ENCODE measurements at places on chromosomes 2 and 18.

GRCh38 chr2:95029898-95030341 lies 4.4 kb downstream of the MAL start:
- DNase-seq: no peak

- DNase-seq: peak; percentile 65
Observed at GRCh38 chr2:85584857-85585780, 888 bp downstream of the VAMP5 start.

- DNase-seq: no peak
Observed at GRCh38 chr2:238121511-238122286, 16.8 kb upstream of the KLHL30 start.

- no peak for DNase-seq
Observed at GRCh38 chr2:182540252-182540651, 113.4 kb upstream of the PDE1A start.

DNA sequence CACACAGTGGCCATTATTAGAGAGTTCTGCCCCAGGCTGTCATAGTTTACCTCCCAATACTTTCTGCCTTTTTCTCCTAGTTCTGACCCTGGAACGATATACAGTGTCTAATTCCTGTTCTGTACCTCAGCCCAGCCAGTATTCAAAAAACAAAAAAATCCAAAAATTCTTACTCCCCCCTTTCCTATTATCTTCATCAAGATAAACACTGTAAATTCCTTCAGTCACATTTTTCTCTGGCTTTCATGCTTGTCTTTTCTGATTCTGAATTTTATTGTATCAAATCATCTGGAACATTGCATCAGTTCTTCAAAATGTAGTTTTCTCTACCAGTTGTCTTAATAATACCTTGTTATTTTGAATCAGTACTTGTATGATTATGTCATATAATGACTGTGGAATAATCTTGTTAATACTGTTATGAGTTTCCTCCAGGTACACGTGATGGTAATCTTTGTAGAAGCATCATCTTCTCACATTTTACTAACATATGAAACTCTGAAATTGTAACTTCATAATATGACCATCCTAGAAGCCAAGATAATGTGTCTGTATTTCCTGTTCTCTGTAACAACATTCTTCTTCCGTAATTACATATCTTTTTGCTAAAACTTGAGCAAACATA lies 79.0 kb upstream of the NOSTRIN start:
- no peak for DNase-seq

- no peak for DNase-seq
Observed at GRCh38 chr2:37449761-37450296, 105.4 kb downstream of the QPCT start.

DNA sequence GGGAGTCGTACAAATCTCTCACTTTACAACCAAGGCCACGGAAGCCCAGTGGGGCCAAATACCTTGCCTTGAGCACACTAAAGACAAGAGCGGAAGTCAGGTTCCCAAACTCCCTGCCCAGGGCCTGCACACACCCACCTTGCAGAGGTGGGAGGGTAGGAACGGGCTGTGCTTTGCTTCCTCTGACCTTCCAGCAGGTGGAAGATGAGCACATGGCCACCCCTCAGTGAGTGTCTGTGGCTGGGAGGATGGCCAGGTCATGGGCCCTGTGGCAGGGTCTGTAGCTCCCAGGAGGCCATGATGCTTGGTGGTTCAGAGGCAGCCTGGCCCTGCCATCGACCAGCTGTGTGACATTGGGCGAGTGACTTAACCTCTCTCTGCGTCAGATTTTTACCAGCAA lies 218.2 kb downstream of the ZBTB7C start:
- no peak for DNase-seq
